Breast epithelium (tissue), 4 donors: ENCODE measurements at places on chromosomes 7 and 10.

GRCh38 chr7:78673272-78673671 is 780.2 kb downstream of the MAGI2 start:
- no peak for DNase-seq

GRCh38 chr10:17348501-17349349 is 105.7 kb downstream of the ST8SIA6 start:
- peak; percentile 56 for DNase-seq

DNA sequence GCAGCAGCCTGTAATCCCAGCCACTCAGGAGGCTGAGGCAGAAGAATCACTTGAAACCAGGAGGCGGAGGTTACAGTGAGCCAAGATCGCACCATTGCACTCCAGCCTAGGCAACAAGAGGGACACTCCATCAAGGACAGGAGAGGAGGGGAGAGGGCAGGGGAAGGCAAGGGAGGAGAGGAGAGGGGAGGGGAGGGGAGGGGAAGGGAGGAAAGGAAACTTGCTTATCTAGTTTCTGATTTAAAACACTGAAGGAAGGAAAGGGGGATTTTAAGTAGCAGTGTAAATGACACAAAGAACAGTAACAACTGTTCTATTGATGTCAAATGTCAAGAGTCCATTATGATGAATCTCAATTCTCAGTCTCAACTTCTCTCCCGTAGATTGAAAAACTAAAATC is 43.7 kb downstream of the SRPK2 start:
- DNase-seq = no peak

- no peak for DNase-seq
Observed at GRCh38 chr7:150695654-150696053, 10.1 kb downstream of the GIMAP2 start.

- DNase-seq = no peak
Observed at GRCh38 chr7:39099146-39099545, 121.4 kb downstream of the POU6F2 start.

DNA sequence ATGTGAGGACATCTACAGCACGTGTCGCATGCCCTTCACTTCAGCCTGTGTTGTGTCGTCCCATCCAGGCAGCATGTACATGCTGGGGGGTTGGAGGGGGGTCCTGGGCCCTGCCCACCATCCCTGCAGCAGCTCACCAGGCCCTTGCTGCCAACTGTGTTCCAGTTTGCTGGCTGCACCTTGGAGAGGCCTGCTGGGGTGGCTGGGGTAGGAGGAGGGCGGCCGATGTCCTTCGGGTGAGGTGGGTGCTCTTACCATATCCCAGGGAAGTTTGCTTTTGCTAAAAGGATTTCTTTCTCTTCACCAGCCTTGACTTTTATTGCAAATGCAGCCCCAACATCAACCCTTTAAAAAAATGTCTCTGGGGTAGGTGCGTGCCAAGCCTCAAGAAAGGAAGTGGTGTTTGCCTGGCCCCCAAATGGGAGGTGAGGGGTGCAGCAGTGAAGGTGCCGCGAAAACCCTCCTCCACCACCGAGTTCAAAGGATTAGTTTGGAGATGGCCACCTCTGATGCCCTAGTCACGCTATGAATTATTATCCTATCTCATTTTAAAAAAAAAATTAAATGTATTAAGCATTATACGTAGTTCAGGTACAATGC is 165.8 kb upstream of the KLF6 start:
- no peak for DNase-seq

DNA sequence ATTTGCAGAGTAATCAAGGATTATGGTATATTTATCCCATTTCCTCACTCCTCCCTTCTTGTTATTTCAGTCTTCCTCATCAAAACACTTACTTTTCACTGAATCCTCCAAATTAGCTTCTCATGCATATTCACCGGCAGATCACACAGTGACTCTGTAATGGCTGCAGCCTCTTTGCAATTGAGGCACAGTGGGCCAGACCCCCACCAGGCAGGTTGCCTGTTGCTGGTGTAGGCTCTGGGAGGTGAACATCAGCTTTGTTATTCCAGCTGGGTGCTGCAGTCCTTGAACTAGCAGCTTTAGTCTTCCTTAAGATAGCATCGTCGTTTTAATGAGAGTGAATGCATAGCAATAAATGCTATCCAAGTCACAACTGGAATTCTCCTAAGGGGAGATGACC is 449.3 kb downstream of the CNTNAP2 start:
- no peak for DNase-seq

DNA sequence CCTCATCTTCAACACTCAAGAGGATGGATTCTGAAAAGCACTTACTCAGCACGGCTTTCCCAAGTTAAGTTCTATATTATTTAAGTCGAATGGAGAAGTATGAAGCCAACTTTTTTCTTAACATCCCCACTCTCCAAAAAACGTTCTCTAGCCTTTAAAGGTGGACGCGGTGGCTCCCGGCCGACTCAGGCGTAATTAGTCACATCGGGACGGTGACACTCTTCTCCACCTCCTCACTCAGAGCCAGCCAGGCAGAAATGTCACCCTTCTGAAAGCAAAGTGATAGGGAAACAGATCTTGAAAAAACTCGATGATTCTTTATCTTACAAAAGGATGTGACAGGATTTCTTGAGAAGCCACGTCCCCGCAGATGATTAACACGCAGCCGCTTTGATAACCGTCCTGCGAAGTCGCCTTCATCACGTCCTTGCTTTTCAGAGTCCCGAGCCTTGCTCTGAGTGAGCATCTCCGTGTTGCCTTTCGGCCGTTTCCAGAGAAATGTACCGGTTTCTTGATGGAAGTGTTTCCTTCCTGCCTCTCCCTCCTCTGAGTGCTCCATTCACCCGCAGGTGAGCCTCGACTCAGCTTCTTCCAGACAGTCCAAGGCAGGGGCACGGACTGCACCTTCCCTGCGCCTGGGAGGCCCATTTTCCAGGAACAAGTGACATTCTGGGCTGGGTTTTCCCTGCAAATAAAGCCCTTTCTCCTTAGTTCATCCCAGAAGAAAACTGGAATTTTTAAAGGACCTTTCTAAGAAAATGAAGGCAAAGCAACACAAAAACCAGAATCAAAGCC is 314.8 kb downstream of the DNAJB6 start:
- DNase-seq = no peak

DNA sequence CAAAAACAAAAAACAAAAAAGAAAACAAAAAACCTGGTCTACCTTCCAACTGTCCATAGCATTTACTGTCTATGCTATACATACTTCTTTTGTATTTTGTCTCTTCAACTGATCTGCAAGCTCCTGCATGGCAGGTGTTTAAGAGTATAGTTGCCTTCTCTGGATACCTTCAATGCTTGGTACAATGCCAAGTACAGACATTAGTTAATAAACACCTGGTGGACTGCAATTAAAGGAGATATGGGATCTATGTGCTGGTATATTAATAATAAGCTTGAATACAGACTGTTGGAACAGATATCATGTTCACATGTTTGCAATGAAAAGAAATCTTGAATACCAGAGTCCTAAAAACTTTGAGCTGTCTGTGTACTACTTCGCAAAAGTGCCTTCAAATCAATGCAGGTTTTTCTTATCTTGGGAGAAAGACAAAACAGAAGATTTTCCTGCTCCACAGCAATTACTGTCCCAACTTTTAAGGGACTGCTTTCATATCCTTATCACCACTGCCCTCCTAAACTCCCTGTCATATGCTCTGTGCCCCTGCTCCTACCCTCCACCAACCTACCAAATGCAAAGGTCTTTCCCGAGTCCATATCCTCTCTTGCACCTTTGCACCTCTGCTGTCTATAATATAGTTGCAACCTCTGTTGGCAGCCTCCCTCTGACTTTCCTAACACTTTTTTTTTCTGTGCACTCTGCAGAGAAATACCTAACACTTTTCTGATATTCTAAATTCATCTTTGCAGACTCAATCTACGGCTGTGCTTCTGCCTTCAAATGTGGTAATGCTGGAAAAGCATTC is 85.1 kb downstream of the DNMBP start:
- no peak for DNase-seq

DNA sequence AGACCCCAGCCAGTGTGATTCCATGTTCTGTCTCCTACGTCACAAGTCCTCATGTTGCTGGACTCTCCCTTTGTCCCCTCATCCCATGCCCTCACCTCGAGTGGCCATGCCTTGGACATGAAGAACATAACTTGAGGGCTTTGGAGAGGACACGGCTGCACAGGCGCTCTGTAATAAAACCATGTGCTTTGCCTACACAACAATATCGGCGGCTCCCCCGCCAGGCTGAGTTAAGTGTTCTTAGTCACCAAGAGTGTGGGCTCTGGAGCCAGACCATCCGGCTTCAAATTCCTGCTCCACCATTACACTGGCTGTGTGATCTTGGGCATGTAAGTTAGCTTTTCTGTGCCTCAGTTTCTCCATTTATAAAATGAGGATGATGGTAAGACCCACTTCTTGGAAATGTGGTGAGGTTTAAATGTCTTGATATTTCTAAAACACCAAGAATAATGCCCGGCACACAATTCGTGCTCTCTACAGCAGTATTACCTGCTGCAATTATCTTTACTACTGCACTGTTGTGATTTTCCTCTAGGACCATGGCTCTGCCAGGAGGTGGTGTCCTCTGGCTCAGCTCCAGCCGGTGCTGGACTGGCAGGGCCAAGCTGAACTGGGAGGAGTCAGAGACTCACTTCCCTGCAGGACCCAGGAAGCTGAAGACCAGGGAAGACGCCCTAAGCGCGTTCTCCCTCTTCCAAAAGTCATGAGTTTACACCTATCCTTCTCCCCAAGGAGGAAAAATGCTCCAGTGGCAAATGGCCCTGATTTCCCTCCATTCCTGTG is 15.7 kb downstream of the SLIT1 start:
- DNase-seq = peak; percentile 19

DNA sequence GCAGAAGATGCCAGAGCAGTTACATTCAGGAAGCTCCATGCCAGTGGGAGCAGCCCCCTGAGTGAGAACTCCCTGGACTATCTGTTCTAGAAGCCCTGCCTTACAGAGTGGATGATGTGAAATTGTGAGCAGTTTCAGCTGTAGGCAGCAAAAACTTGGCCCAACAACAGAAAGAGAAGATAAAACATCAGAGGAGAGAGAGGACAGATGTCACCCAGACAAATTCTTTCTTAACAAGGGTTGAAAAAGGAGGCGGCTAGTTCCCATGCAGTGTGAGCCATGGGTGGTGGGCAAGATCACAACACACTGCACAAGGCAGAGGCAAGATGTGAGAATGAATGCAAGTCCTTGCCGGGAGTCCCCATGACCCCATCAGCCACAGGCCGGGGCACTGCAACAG is 46.6 kb upstream of the FXYD4 start:
- DNase-seq = no peak

GRCh38 chr10:49139028-49139845 is 5.4 kb upstream of the FAM170B start:
- DNase-seq = no peak

DNA sequence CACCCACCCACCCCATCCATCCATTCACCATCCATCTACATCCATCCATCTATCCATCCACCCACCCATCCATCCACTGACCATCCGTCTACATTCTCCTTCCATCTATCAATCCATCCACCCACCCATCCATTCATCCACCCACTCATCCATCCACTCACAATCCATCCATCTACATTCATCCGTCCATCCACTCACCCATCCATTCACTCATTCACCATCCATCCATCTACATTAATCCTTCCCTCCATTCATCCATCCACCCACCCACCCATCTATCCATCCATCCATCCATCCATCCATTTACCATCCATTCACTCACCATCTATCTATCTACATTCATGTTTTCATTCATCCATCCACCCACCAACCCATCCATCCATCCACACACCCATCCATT is 292.5 kb downstream of the ADARB2 start:
- DNase-seq = no peak

DNA sequence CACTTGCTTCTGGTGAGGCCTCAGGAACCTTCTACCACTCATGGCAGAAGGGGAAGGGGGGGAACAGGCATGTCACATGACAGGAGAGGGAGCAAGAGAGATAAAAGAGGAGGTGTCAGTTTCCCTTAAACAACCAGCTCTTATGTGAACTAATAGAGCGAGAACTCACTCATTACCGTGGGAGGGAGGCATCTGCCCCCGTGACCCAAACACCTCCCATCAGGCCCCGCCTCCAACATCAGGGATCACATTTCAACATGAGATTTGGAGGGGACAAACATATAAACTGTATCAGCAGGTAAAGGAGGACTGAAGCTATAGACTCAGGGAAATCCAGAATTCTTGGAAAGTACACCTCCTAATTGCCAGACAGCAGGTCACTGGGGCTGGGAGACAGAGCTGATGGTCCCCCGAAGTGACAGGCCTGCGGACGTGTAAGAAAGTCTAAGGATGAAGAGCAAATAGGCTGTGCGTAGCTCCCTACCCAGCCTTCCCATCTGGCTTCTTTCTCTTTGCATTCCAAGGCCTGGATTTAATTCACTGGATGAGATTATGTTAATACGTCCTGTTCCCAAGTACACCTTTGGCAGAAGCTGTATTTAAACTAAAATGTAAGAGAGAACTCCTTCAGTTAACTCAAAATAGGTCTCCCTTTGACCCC is 186.7 kb upstream of the LYZL2 start:
- no peak for DNase-seq

- peak; percentile 86 for DNase-seq
Observed at GRCh38 chr10:21292763-21293517, 232.5 kb downstream of the SKIDA1 start.

- DNase-seq = no peak
Observed at GRCh38 chr7:116801092-116801710, 61.2 kb upstream of the CAPZA2 start.

- no peak for DNase-seq
Observed at GRCh38 chr10:118610577-118610976, 15.1 kb upstream of the PRLHR start.

DNA sequence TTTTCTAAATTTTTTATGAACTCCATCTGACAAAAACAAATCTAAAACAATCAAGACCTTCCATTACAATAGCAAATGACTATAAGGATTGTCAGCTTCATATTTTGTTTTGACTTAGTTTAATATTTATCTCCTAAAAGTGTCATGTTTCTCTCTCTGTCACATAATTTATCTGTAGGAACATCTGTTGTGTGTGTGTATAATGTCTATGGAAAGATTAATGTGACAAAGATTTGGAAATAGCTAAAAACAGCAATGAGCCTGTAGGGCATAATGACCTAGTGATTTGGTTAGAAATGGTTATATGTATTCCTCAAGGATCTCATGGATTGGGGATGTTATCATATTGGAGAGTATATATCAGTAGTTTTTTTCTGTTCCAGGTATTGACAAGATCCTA is 69.6 kb upstream of the MDFIC start:
- DNase-seq = no peak

- no peak for DNase-seq
Observed at GRCh38 chr10:70856454-70856853, 31.9 kb downstream of the PCBD1 start.

- DNase-seq = no peak
Observed at GRCh38 chr7:128407233-128407589, 2.6 kb downstream of the IMPDH1 start.

DNA sequence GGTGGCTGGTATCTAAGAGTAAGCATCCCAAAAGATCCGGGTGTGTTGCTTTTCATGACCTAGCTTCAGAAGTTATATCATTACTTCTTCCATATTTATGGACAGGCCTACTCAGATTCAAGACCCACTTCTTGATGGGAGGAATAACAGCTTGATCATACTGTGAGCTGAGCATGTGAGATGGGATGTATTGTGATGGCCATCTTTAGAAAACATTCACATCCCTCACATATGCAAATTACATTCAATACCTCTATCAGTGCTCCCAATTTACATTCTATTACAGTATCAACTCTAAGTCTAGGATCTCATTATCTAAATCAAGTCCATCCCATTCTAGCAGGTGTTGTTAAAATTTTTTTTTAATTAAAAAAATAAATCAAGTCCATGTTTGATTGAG is 99.8 kb upstream of the OIT3 start:
- no peak for DNase-seq
